ENCODE measurements at places on chromosomes 5 and 9. TPM values are rescaled to one million over a fixed set of nuclear protein-coding genes. Genes with fewer than 3 reads are reported as not detected.

DNA sequence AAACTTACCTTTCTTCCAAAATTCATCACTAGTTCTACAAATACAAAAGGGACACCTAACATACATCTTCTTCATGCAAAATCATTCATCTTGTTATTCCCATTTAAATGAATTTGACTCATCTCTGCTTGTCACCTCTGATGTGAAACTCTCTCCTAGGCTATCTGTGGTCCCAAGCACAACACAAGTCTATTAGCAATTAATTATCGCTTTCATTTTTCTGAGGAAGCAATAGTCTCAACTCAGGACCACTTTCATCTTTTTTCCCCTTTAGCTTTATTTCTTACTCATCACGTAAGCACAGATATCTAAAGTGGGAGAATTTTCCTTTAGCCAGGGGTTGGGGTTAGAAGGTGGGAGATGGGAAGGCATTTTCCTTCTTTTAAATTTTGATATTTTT, 131.9 kb downstream of the ST8SIA4 start:
- H3K36me3 ChIP-seq, result peaks cover 10% of the 10 kb centered on the region
- peaks cover 22% of the 10 kb centered on the region for H3K4me1 ChIP-seq
- H3K27me3 ChIP-seq, result no peaks in the 10 kb centered on the region
- H3K4me3 ChIP-seq, result no peak overlapping the region
- DNase-seq, result no peak

DNA sequence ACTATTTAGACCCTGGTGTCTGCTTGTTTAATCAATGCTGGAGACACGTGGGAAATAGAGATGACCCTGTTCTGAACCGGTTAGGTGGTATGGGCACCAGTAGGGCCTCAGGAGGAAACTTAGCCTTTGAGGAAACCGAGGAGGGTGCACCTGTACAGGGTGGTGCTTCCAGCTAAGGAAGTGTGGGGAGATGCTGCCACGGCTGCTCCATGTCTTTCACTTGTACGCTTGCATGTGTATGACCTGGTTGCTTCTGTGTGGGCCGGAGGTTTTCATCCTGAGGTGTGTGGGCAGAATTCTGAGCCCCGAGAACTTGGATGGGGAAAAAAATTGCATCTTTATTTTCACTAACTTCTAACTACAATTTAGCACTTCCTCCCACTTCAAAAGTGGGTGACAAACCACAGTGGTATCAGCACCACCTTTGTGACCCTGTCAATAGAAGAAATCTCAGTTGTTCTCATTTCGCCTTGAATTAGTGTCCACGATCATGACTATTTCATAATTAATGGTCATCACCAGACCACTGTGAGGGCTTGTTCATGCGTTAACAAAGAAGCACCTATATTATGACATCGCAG, 99.8 kb upstream of the SPATA31C2 start:
- H3K27me3 ChIP-seq, result no peaks in the 10 kb centered on the region
- DNase-seq, result no peak
- H3K4me1 ChIP-seq, result 0 out of 2 replicates have a peak, but pooled peaks cover 11% of the 10 kb centered on the region
- no peak overlapping the region for H3K27ac ChIP-seq
- H3K36me3 ChIP-seq, result no peaks in the 10 kb centered on the region

GRCh38 chr5:6772886-6773285, 59.7 kb downstream of the TENT4A start:
- no peak for DNase-seq
- H3K4me3 ChIP-seq, result no peak overlapping the region
- no peak overlapping the region for H3K27ac ChIP-seq
- H3K4me1 ChIP-seq, result no peaks in the 10 kb centered on the region

DNA sequence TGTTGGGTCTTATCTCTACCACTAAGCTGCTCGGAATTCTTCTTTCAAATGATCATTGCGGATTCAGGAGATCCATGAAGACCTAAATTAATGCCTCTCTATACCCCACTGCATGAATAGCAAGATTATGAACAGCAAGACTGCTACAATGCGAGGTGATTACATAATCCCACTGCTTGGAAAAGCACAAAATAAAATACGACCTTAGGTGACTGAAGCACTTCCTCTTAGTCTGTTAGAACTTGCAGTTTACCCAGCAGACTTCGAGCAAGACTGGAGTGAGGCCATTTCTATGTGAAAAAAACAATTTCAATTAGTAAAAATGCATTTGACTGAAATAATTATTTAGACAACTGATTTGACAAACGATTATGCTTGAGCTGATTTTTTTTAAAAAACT, 59.8 kb downstream of the SH3RF2 start:
- no peaks in the 10 kb centered on the region for H3K27me3 ChIP-seq
- H3K4me1 ChIP-seq, result no peaks in the 10 kb centered on the region
- peaks cover 29% of the 10 kb centered on the region for H3K36me3 ChIP-seq
- H3K4me3 ChIP-seq, result no peak overlapping the region
- no peak overlapping the region for H3K27ac ChIP-seq

DNA sequence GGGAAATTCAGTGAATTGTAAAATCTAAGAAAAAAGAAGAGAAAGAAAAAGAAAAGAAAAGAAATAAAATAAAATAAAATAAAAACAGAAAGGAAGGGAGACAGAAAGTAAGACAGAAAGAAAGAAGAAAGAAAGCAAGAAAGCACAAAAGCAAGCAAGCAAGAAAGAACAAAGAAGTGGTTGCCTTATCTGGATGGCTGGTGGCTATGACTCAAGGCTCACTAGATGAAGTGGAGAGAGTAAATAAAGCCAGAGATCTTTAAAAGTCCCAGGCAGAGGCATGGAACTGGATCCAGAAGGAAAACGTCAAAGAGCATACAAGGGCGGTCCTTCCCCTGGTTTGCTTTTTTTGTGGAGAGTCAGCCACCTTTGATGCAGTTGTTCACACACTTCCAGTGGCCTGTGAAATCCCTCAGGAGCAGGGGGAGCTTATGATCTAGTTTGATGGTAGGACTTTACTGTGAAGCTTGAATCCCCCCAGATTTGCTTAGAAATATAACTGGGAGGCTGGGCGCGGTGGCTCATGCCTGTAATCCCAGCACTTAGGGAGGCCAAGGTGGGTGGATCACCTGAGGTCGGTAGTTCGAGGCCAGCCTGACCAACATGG, 176.7 kb upstream of the HMHB1 start:
- DNase-seq, result no peak
- no peaks in the 10 kb centered on the region for H3K36me3 ChIP-seq
- no peak overlapping the region for H3K27ac ChIP-seq
- H3K4me3 ChIP-seq, result no peak overlapping the region
- peaks cover 3% of the 10 kb centered on the region for H3K4me1 ChIP-seq

GRCh38 chr5:105687493-105687892, 1983.2 kb downstream of the EFNA5 start:
- H3K27ac ChIP-seq, result peak overlapping the region; percentile 36
- no peaks in the 10 kb centered on the region for H3K27me3 ChIP-seq
- no peaks in the 10 kb centered on the region for H3K36me3 ChIP-seq
- peaks cover 35% of the 10 kb centered on the region for H3K4me1 ChIP-seq

DNA sequence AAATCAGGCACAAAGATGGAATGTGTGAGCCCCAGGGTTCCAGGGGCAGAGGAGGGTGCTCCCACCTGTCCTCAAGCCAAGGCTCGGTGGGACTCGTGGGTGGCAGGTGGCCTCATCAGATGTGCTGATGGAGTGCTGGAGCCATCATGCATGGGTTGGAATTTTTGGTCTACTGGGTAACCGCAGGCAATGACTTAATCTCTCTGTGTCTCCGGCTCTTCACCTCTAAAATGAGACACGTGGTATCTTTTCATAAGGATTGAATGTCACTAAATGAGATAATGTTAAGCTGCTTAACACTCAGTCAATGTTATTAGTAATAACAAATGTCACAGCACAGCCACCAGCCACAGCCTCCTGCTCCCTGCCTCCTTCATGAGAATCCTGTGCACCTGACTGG, 245.5 kb downstream of the HSPA4 start:
- no peaks in the 10 kb centered on the region for H3K4me1 ChIP-seq
- H3K4me3 ChIP-seq, result no peak overlapping the region
- H3K36me3 ChIP-seq, result no peaks in the 10 kb centered on the region
- no peak overlapping the region for H3K27ac ChIP-seq

The BTF3 gene
- total RNA-seq, result 736 TPM

The NUDCD2 gene
- 73.4 TPM for total RNA-seq

The MARVELD2 gene
- 34.7 TPM for total RNA-seq
